LHCN-M2 (cell line): ENCODE measurements at places on chromosomes 1 and 21.

GRCh38 chr1:37480581-37481288, 6.4 kb downstream of the ZC3H12A start:
- DNase-seq, result no peak

DNA sequence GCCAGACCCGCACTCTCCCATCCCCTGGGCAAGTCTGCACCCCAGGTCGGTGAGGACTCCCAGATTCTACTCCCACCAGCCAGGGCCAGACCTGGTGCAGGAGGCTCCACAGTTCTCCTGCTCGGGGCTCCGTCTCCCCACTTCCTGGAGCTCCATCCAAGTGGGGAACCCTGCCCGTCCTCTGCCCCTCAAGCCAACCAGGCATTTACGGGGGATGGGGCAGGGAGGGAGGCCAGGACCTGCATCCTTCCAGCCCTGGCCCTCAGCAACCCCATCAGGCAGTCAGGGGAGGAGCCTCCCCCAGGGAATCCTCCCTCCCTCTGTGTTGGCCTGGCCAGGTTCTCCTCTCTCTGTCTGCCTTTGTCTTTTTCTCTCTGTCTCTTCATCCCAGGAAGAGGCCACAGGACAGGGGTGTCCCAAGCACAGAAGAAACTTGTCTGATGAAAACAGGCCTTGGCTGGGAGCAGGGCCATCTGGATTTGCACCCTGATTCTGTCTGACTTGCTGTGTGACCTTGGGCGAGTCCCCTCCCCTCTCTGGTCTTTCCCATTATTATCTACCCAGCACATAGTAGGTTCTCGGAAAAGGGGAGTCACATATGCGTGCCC, 18.5 kb upstream of the EPHA2 start:
- DNase-seq, result no peak

GRCh38 chr1:52613636-52614373, 11.6 kb downstream of the GPX7 start:
- no peak for DNase-seq

DNA sequence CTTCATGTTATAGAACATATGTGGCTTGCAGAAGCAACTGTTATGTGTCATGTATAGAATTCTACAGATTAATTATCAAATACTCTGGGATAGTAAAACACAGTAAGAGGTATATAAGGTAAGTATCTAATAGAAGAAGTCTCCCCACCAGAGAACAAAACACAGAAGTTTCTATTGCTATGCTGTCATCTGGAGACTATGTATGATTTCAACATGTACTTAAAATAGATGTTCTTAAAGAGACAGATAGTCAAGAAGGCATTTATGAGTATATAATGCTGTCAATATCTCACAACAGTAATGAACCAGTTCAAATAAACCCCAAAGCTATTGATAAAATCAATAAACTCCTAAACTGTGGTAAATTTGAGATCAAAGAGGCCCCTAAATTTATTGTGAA, 8.1 kb upstream of the ADCY10 start:
- DNase-seq, result peak; percentile 19

GRCh38 chr1:91876781-91877573, 9.0 kb downstream of the TGFBR3 start:
- no peak for DNase-seq

DNA sequence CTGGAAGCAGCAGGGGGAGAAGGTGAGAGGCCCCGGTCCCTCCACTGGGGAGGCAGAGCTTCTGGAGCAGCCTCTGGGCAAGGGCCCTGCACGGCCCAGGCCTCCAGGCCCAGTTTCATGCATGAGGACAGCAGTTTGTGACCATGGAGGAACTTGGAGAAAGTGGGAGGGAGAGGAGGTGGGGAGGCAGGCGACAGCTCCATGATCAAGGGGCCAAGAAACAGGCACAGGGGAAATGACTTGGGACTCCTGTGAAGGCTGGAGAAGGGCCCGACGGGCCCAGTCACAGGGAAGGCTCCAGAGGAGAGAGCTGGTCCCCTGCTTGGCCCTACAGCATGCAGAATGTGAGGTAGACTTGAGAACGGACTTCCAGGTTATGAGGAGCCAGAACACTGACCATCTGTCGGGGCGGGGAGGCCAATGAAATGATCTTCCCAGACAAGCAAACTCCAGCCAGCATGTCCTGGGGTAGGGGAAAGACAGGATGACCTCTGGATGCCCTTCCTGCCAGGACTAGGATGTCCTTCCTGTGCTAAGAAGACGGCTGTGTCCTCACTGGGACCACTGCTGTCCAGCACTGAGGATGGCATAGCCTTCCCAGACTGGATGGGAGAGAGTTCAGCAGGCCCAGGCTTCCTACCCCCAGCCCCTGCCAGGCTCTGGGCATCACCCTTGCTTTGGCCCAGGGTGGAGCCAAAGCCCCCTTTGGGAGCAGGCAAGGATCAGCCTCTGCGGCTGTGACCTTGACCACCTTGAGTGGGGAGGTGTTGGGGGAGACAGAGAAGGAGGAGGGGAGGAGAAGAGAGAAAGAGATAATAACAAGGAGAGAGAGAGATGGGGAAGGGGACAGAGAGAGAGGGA, 548.2 kb downstream of the PTPRU start:
- DNase-seq, result no peak

DNA sequence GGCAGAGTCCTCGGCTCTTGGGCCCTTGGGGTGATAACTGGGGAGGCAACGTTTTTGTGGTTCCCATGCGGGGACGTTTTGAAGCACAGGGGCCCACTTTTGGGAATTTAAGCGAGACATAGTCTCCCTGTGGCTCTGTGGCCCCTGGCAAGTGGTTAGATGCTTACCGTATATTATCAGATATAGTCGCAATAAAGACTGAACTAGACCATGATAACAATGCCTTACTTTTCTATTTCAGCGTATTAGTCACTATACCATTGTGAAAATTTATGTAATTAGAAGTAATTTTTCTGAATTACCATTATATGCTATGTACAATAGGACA, 538 bp upstream of the RCAN1 start:
- no peak for DNase-seq

GRCh38 chr1:243917863-243918565, 68.0 kb upstream of the AKT3 start:
- DNase-seq, result peak; percentile 24

DNA sequence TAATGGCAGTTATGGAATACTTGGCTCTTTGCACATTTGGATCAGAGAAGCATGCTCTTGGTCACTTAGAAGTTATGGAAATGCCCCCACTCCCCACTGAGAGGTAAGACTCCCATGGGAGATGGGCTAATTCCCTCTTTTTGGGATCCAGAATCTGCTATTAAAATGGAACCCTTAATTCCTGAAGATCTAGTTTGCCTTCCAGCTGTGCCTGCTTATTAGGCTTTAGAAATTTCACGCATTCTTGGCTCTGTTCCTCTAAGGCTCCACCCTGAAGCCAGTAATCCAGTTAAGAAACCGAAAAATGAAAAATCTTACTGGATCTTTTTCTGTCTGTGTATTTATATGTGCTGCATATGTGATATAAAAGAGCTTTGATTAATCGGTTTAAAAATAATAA, 76.7 kb downstream of the USH2A start:
- DNase-seq, result no peak

GRCh38 chr1:201552941-201553351, 14.0 kb downstream of the NAV1 start:
- DNase-seq, result peak; percentile 82

DNA sequence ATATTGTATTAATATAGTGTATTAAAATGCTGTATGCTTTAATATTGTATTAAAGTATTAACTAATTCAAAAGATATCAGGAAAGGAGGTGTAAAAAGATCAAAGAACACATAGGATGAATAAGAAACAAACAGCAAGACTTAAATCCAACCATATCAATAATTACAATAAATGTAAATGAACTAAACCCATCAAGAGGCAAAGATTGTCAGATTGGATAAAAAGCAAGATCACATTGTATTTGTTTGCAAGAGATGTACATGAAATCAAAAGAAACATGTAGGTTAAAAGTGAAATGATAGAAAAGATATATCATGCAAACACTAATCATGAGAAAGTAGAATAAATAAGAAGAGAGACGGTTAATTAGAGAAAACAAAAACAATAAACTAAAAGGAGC, 34.1 kb upstream of the RAB3GAP2 start:
- no peak for DNase-seq

DNA sequence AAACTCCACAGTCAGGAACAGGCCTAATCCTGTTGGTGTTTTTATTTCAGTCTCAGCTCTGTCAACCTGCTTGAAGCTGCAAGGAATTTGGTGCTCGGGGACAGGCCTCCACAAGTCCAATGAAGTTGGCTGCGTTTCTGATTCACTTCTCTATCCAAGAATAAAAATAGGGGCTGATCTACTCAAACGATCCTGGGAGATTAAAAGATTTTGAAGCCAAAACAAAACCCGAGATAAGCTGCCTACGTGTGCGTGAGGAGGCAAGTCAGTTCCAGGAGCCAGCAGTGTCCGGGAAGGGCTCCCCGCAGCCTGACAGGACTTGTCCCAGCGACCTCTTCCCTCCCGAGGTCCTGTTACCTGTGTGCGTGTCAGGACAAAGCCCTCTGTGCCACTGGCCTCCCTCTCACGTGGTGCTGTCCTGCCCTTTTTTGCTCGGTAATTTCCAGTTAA, 98.0 kb downstream of the ETS2 start:
- DNase-seq, result no peak

DNA sequence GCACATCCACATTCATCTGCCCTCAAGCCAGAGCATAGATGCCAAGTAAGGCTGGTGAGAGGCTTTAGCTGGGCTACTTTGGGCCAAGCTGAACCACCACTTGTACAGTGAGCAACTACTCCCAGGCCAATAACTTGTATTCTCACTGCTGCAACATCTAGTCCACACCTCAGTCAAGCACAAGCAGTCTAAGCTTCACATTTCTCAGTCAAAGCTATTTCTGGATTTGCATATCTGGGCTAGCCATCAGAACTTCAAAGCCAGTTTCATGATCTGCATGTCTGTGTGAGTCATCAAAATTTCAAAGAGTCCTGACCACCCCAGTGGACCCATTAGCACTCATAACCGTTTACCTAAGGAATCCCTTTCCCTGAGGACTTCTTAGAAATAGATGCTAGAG, 77.7 kb upstream of the DIRAS3 start:
- DNase-seq, result peak; percentile 50

- DNase-seq, result no peak
Observed at GRCh38 chr1:236228411-236228810, 53.3 kb downstream of the ERO1B start.

DNA sequence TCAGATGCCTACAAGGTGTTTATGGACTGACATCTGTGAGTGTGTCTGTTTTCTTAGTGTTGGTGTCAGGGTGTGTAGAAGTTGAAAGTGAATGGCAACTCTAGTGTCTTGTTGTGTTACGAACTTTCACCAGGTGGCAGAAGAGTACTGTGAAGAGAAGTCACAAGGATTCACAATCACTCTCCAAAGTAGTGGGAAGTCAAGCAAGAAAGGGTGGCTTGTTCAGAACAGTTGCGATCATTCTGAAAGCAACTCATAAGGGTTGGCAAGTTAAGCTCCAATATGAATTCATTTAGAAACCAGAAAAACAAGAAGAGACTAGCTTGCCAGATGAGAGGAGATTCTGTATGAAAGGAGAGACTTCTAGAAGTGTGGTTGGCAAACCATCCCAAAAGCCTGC, 86.1 kb downstream of the FASLG start:
- DNase-seq, result peak; percentile 93

DNA sequence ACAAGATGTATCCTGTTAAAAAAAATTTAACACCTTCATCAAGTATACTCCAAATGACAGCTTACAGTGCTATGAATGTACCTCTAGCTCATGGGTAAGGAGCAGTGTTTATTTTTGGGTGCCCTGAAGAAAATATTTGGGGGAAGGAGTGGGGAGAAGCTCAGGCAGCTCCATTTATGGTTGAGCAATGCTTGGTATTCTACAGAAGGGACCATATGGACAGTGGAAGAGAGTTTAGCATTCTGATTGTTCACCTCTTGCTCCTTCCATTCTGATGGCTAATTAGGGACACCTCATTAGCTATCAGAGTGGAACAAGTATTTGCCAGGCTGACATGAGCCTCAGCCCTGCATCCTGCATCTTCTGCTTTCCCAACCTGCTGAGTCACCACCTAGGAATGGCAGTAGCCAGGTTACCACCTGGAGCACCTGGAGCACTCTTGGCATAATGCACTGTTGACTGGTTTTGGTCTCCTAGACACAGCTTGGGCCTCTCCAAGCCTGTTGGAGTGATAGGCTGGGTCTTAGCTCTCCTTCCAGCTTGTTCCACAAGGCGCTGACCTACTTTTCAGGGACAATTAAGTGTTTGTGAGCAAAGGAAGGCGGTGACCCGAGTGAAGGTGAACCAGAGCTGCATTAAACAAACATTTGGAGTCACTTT, 62.0 kb upstream of the MACF1 start:
- DNase-seq, result no peak

DNA sequence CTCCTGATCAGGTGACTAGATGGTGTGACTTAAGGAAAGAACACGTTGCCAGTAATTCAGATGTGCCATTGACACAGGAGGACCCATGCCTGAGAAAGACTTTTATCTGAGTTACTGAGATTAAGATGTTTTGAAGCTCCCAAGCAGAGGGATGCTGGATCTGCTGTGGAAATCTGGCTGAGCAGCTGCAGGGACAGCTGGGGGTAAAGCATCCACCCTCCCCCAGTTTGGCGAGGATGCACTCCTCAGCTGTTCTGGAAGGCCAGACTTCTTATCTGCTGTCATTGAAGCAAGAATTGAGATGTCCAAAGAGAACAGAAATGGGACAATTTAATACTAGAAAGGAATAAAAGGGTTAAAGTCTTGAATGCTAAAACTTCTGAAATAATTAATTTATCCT, 25.7 kb downstream of the TTC3 start:
- peak; percentile 81 for DNase-seq

GRCh38 chr1:102961549-102961948, 146.8 kb downstream of the COL11A1 start:
- no peak for DNase-seq

- DNase-seq, result no peak
Observed at GRCh38 chr1:166813508-166814223, 25.6 kb upstream of the POGK start.

- DNase-seq, result no peak
Observed at GRCh38 chr1:212935387-212935981, 14.9 kb upstream of the VASH2 start.

DNA sequence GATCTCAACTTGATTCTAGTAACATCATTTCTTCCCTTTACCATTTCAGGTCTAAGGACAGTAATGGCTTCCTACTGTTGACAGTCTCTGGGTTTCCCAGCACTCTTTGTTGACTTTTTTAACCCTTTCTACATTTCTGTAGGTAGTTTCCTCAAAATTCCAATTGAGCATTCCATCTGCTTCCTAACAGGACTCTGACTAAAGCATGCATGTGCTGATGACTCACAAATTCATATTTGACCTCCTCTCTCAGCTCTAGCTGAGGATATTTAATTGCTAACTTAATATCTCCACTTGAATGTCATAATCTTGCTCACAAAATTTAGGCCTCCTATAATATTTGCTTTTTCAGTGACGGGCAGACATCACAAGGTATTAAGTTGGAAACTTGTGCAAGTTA, 93.3 kb upstream of the ZNHIT6 start:
- DNase-seq, result peak; percentile 59

GRCh38 chr1:78003882-78004718, 639 bp upstream of the DNAJB4 start:
- DNase-seq, result peak; percentile 84

GRCh38 chr1:228841632-228842031, 106.4 kb downstream of the RHOU start:
- no peak for DNase-seq
